Skeletal muscle cell (primary cell): ENCODE measurements at places on chromosomes 4 and X.
A peak's percentile ranks its signal among the peaks of the same experiment; 100 is the strongest.

- no peak for DNase-seq
Observed at GRCh38 chr4:8762951-8763735, 108.5 kb downstream of the HMX1 start.

GRCh38 chr4:90187148-90187884 lies 60.1 kb downstream of the CCSER1 start:
- DNase-seq, result no peak

- no peak for DNase-seq
Observed at GRCh38 chr4:121277194-121278105, 103.4 kb downstream of the QRFPR start.

DNA sequence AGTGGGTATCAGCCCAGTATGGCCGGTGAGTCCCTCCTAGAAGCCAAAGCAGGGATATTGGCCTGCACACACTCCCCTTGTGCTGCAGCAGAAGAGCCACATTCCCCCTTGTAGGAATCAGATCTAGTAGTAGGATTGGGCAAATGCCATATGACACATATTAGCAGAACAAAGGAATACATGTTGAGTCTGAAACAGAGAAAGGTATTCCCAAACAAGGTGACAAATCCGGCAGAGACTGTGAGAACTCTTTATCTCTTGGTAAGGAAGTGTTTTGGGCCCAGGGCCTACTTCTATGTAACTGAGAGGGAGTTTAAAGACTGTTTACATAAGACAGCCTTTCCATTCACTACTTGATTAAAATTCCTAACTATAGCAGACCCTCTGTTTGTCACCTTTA lies 1382.0 kb downstream of the FAM133A start:
- no peak for DNase-seq

- no peak for DNase-seq
Observed at GRCh38 chr4:74944354-74944793, 11.5 kb downstream of the PARM1 start.

- no peak for DNase-seq
Observed at GRCh38 chr4:100510551-100510950, 7.3 kb downstream of the EMCN start.

GRCh38 chr4:142933207-142933606 lies 87.1 kb upstream of the INPP4B start:
- no peak for DNase-seq

GRCh38 chrX:101260435-101260834 lies 30.7 kb downstream of the TAF7L start:
- no peak for DNase-seq

DNA sequence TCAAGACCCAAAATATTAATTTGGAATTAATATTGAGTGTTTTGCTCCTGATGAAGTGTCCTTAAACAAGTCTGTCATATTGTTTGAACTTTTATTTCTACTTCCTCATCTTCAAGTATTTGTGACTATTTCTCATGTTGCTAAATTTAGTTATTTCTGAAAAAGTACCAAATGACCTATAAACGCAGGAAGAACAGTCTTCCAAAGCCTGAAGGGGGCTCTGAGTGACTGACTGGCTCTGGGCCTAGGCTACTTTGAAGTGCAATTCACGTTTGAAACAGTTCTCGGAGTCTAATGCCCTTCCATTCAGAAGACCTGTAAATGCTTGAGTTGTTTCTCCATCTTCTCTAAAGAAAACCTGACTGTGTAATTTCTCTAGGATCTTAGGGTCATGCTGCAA lies 26.5 kb downstream of the GALNT7 start:
- no peak for DNase-seq

GRCh38 chr4:170259631-170260153 lies 169.9 kb upstream of the AADAT start:
- DNase-seq, result peak; percentile 72

GRCh38 chrX:13188731-13189309 lies 131.0 kb downstream of the ATXN3L start:
- DNase-seq, result no peak
